ENCODE measurements at places on chromosomes 7 and 10.

DNA sequence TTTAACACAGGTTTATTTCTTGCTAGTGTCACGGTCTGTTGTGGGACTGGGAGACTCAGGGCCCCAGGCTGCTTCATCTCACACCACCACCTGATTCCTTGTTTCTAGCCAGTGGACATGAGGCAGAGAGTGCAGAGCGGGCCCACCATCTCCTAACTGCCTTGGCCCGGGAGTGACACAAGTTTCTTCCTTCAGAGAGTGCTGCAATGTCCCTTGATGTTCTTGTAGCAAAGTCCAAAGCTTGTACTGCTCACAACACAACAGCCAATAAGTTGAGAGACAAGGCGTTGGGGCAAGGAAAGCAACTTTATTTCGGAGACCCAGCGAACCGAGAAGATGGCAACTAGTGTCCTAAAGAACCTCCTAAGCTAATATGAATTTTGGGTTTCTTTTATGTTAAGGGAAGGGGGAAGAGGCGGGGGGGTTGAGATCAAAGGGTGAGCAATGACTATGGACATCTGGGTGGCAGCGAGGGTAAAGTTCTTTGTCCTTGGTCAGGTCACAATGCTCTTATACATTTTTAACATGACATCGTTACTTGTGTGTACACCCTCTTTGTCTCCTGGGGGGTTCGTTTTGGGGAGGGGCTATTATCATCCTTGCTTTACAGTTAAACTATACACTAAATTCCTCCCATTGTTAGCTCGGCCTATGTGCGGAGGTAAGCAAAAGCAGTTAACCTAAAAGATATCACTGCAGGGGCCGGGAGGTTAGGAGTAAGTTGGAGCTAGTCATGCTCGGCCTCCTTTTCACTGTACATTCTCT is 31.6 kb downstream of the SH2D4B start:
- no peak for DNase-seq

DNA sequence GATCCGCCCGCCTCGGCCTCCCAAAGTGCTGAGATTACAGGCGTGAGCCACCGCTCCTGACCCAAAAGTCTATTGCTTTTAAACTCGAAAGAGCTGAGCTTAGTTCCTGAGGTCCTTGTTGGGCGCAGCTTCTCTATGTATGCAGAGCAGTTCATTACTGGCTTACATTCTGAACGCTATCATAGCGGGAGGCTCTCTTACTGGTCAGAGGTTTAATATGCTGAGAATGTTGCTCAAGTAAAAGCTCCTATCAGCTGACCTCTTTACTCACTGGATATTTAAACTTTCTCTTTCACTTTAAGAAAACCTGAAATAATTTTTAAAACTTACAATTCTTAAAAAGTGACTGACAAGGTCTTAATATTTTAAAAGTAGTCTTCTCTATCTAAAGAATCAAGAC is 160.8 kb upstream of the WNT16 start:
- DNase-seq: no peak

DNA sequence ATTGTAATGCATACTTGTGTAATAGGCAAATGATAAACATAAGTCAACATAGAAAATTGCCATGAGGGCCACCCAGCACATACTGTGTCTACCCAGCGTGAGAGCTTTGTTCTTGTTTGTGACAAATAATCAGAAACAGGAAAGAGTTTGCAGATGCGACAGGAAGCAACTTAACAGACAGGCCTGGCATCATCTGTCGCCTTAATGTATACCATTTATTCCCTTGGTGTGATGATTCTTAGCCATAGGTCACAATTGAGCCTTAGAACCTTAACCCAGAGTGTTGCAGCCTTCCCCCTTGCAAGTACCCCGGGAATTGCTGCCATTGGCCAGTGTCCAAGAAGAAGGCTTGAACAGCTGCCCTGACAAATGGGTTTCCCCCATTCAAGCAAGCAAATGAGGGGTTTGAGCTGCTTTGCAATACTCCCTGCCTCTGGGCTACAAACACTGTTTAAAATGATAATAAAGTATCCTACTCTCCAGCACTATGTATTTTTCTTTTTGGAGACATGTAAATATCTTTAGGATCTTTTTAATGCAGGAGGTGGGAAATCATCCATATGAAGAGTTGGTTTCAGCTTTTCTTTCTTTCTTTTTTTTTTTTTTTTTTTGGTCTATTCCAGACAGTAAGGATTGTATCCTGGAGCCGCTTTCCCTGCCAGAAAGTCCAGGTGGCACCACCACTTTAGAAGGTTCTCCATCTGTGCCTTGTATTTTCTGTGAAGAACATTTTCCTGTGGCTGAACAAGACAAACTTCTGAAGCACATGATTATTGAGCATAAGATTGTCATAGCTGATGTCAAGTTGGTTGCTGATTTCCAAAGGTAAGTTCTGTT is 80.0 kb downstream of the ZNF277 start:
- DNase-seq: no peak

DNA sequence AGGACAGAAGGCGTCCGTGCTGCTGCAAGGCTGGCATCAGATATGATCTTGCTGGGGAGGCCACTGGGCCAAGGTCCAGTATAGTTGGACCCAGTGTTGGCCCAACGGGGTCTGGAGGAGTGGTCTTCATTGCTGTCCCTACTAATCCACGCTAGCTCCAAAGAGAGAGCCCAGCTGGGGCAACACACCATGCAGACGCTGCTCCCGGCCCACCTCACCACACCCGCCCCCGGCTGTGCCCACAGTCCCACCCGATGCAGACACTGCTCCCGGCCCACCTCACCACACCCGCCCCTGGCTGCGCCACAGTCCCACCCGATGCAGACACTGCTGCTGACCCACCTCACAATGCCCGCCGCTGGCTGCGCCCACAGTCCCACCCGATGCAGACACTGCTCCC is 121.5 kb downstream of the VIPR2 start:
- no peak for DNase-seq

DNA sequence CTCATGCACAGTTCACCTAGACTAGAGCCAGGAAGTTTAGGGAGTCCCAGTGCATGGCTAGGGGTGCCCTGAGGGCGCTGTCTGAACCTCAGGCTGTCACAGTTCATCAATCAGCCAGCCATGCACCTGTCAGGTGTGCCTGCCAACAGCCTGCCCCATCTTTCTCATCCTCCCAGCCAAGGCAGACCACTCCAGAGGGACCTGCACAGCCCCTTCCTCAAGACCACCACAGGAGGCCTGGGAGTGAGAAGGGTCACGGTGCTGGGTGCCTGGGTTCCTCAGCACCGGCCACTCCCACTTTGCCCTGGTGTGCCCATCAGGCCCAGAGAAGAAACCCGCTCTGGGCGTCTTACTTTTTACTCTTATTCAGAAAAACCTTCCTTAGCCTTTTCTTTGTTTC is 8.4 kb downstream of the ATP6V1F start:
- no peak for DNase-seq

- DNase-seq: peak; percentile 45
Observed at GRCh38 chr7:148242294-148242821, 348.2 kb upstream of the C7orf33 start.
